ENCODE measurements at places on chromosomes 13 and 19. TPM values are rescaled to one million over a fixed set of nuclear protein-coding genes. Genes with fewer than 3 reads are reported as not detected.

Gene CYP2F1
- total RNA-seq = 1.8 TPM

Gene MAN2B1
- total RNA-seq = 82.2 TPM

DNA sequence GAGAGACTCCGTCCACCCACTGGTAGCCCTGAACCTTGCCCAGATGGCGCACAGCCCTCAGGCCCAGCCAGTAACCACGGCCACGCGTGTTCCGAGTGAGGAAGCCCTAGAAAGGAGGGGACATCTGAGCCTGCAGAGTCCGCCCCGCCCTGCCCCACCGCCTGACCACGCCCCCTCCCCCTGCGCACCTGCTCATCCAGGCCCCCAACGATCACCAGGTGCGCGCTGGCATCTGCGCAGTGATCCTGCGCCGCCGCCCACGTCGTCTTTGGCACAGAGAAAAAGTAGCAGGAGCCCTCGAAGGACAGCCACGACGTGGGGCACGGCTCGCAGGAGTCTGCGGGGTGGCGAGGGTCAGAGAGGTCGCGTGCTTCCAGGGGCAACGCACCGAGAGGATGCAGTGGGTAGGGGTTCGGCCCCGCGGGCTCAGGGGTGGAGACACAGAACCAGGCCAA is 2.1 kb downstream of the CLEC4G start:
- peak; percentile 34 for DNase-seq

DNA sequence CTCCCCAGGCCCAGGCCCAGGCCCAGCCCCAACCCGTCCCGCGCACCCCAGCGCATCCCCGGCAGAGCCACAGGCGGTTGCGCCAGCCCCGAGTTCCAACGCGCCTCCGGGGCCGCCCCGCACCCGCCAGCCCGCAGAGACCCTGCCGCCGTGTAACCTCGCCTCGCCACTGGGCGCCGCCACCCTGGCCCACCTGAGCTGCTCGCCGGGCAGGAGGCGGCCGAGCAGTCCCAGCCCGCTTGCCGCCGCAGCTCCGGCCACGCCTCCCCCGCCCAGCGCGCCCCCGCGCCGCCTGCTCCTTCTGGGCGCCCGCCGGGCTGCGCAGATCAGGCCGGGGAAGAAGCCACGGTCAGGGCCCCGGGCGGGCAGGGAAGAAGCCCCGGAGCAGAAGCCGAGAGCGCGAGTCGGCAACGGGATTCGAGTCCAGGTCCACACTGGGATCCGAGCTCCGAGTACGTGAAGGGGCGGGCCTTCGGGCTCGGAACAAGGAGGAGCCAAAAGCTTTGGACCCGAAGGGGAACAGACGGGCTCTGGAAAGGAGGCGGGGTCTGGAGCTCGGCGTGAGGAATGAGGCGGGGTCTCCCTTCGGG is at the start of gene MBOAT7:
TSS of gene MBOAT7 (minus strand) at position 436 of the 590 bp plus-strand sequence. CDS start 1,072 bp downstream, outside the sequence.
- no peak for DNase-seq

GRCh38 chr19:45574526-45574925 is 10.1 kb downstream of the OPA3 start:
- DNase-seq = no peak

All from CD8-positive, alpha-beta T cell (primary cell).